ENCODE measurements at places on chromosomes 2 and 18. TPM values are rescaled to one million over a fixed set of nuclear protein-coding genes. Genes with fewer than 3 reads are reported as not detected.

The TUBA4B gene
- total RNA-seq: not detected

The DTNA gene
- 284 TPM for total RNA-seq

The HYCC2 gene
- 11.4 TPM for total RNA-seq

The TUBB6 gene
- 658 TPM for total RNA-seq

The RAB6C gene
- total RNA-seq: 0.26 TPM

The CELF4 gene
- 1.8 TPM for total RNA-seq

The ARHGAP15 gene
- 7.1 TPM for total RNA-seq

The CDCA7 gene
- 0.71 TPM for total RNA-seq
